ENCODE measurements at places on chromosomes 13 and 19. TPM values are rescaled to one million over a fixed set of nuclear protein-coding genes. Genes with fewer than 3 reads are reported as not detected.

DNA sequence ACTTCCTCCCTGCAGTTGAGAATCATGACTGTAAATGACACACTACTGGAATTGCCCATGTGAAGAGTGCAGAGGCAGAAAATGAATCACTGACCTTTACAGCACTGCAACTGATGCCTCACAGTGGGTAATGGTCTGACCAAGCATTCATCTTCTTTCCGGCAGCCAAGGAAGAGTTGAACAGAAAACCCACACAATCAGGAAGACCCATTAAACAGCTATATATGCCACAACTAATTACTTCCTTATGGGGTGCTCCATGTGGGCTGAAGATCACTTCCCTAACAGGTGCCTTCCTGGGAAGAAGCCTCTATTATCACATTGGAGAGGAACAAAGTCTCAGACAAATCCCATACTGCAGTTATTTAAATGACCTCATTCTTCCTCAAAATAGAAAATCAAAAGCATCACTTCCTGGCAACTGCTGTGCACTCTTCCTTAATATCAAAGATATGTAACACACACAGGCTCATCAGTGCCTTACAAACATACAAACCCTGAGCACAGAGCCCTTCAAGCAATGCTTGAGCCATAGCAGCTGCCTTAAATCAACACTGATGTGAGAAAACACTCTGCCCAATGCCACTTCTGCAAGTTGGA is 45.8 kb downstream of the RUBCNL start:
- no peak for DNase-seq

- no peak for DNase-seq
Measured at GRCh38 chr13:76745261-76746200, 140.7 kb downstream of the KCTD12 start.

- no peak for DNase-seq
Measured at GRCh38 chr13:41916173-41916954, 44.5 kb downstream of the VWA8 start.

GRCh38 chr13:93146584-93147297 is 79.9 kb upstream of the GPC6 start:
- no peak for DNase-seq

- no peak for DNase-seq
Measured at GRCh38 chr13:47409778-47410177, 512.9 kb upstream of the HTR2A start.

GRCh38 chr13:24854311-24854710 is 90.3 kb downstream of the RNF17 start:
- DNase-seq = no peak

DNA sequence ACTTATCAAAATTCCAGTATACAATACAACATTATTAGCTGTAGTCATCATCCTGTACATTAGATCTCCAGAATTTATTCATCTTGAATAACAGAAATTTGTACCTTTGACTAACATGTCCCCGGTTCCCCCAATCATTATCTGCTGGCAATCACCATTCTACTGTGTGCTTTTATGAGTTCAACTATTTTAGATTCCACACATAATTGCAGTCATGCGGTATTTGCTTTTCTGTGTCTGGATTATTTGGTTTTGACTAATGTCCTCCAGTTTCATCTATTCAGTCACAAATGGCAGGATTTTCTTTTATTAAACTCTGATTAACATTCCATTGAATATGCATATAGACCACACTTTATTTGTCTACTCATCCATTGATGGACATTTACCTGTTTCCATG is 530.7 kb upstream of the SLITRK1 start:
- no peak for DNase-seq

GRCh38 chr19:11196406-11197287 is 698 bp downstream of the KANK2 start:
- DNase-seq = no peak

DNA sequence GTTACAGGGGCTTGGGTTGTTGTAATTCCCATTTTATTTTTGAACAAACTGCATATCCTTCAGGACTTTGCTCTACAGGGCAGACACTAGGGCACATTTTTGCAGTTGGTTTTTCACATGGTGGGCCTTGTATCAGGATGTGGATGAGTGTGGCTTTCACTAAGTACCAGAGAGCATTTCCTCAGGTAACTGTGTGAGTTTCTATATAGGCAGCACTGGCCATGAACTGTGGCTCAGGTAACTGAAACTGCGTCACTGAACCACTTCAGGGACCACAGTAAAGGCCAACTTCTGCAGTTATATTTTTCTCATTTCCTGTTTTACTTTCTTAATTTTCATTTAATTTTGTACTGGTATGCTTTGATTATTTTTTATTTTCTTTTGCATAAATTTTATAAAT is 166.5 kb downstream of the ZNF486 start:
- DNase-seq = no peak

- peak; percentile 17 for DNase-seq
Measured at GRCh38 chr19:9054765-9055164, 32.1 kb upstream of the OR1M1 start.

GRCh38 chr13:75079226-75079625 is 402.7 kb downstream of the TBC1D4 start:
- no peak for DNase-seq

DNA sequence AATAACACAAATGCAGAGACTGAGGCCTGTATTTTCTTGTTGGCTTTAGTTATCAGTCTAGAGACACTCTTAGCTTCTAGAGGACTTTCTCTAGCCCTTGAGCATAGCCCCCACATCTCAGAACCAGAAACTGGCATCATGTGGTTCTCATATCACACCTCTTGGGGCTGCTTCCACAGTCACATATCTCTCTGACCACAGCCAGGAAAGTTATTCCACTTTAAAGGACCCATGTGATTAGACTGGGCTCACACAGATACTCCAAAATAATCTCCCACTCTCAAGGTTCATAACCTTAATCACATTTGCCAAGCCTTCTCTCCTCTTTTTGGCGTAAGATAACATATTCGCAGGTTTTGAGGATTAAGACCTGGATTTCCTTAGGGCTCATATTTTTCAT is 846.9 kb upstream of the MIR17HG start:
- DNase-seq = no peak

DNA sequence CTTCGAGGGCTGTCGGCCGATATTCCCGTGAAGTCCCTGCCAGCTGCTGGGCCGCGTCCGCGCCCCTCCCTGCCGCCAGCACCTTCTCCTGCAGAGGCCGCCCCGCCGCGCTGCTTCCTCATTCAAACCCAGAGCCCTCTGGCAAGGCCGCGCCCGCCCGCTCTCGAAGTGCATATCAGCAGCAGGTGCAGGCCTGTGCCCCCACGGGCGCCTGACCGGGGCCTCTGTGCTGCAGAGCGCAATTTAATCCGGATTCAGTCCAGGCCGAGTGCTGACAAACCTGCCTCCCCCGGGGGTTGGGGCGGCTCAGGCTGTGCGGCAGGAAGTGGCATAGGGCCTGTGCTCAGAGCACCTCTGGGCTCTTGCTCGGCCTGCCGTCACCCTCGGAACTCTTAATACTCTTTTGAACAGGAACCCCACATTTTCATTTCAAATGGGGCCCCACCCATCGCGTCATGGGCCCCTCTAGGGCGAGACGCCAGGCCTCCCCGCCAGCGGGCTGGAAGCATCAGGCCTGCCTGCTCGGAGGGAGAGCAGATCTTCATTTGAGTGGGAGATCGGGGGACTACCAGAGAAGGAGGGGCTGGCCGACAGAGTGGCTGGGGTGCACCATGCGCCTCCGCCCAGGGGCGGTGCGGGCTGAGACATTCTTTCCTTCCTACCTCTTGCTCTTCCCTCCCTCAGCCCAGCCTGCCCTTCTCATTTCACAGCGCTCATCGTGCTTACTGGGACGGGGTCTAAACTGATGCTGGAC is 125.7 kb downstream of the TNFRSF19 start:
- no peak for DNase-seq

DNA sequence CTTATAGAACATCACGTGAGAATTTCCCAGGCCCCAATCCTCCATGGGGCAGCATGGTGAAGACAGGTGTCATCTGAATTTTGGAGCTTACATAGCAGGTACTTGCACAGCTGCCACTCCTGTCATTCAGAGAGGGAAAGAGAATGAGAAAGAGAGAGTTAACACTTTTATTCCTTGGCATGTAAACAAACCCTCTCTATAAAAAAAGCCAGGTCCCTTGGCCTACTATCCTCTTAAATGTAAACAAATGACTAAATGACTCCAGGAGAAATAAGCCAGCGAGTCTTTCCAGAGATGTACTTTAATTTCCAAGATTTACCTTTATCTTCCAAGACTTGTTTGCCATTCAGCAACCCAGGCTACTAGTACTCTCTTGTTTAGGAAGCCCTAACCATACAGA is 195.3 kb upstream of the HTR2A start:
- DNase-seq = no peak

DNA sequence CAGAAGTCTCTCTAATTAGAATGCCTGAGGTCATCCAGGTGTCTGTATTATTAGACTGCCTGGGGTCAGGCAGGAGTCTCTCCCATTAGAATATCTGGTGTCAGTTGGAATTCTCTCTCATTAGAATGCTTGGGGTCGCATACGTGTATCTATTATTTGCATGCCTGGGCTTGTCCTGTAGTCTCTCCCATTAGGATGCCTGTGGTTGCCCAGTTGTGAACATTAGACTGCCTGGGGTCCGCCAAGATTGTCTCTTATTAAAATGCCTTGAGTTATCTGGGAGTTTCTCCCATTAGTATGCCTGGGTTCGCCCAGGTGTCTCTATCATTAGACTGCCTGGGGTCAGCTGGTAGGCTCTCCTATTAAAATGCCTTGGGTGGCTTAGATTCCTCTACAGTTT is 1494.7 kb downstream of the UQCRFS1 start:
- no peak for DNase-seq

- DNase-seq = peak; percentile 32
Measured at GRCh38 chr13:41458187-41458760, 924 bp downstream of the RGCC start.

DNA sequence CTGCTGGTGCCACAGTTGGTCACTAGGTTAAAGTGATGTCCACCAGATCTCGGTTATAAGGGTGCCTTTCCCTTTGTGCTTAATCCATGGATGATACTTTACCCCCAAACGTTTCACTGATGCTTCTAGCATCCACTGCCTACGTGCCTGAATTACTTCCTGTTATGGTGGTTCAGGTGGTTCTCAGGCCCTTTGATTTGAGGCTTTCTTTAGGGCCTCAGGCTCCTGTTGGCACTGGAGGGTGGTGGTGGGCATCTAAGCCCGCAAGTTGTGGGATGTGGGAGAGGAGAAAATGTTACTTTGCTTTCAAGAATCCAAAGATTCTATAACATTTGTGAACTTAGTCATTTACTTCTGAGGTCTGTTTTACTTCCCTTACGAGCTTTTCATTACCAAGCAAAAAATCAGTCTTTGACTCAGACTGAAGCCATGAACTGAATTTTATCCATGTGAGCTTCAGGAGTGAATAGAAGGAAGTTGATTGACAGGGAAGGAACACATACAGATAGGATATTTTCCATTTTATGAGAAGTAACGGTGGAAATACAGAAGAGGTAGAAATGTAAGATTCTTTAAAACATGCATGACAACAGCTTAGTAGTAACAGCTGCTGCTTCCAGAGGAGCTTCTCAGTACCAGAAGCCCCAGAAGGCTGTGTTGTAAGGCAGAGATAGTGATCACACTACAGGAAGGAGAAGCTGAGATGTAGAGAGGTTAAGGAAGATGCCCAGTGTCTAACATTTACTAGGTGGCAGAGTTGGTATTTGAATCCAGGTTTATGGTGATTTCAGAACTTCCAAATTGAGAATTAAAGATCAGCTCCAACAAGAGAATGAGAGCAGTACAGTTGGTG is 65.0 kb downstream of the ARHGEF7 start:
- DNase-seq = no peak

DNA sequence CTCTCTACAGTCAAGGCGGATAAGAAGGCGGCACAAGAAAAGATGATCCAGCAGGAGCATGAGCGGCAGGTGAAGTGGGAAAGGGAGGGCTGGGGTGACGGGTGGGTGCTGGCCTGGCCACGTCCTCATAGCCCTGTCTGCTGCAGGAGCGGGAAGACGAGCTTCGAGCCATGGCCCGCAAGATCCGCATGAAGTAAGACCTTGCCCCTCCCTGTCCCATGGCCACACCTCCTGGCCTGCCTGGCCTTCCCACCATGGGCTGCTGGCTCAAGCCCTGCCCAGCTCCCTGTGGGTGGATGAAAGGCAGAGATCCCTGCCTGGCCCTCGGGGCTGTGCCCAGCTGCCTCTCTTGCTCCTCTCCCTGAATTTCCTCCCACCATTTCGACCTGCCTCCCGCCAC is 7.2 kb downstream of the ZNF296 start:
- DNase-seq = no peak

DNA sequence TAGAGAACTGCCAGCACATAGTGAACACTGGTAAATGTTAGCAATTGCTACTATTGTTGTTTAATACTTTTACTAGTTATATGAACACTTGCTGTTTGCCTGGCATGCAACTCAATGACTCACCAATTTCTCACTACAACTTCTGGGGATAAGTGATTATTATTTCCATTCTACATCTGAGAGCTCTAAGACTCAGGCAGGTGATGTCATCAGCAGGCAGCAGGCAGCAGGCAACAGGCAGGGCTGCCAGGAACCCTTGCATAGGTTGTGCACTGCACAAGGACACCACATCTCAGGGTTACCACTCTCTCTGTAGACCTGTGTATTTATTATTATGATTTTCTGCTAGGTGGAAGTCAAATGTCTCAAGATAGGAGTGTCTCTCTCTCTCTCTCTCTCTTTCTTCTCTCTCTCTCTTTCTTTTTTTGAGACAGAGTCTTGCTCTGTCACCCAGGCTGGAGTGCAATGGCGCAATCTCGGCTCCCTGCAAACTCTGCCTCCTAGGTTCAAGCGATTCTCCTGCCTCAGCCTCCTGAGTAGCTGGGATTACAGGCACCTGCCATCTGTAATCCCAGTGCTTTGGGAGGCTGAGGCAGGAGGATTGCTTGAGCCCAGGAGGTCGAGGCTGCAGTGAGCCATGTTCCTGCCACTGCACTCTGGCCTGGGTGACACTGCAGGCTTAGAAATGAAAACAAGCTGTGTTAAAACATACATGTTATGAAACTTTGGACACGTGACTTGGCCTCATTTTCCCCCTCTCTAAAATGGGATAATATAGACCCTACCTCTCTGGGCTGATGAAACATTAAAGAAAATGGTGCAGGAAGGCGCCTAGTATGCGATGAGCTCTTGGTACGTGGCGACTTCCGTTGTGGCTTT is 22.7 kb downstream of the HPN start:
- no peak for DNase-seq

DNA sequence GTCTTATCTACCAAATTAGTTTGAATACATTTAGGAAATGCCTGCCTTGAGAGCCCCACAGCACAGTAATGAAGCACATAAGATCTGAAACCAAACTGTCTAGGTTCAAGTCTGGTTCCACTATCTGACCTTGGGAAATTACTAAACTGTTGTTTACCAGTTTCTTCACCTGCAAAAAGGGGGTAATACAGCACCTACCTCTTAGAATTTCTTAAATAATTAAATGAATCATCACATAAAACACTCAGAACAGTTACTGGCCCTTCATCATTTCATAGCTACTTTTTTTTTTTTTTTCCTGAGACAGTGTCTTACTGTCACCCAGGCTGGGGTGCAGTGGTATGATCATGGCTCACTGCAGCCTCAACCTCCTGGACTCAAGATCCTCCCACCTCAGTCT is 59.6 kb downstream of the USP12 start:
- no peak for DNase-seq

- no peak for DNase-seq
Measured at GRCh38 chr19:5127717-5128116, 158.8 kb downstream of the KDM4B start.

The KIRREL2 gene
- total RNA-seq = not detected

The CNN1 gene
- total RNA-seq = 18.7 TPM

The SHISA7 gene
- not detected for total RNA-seq

The CEACAM20 gene
- total RNA-seq = not detected

The LINGO3 gene
- total RNA-seq = not detected

The NMRK2 gene
- total RNA-seq = not detected

The GPC6 gene
- 1.7 TPM for total RNA-seq

The TMEM238 gene
- 53.0 TPM for total RNA-seq

The CASP14 gene
- 346 TPM for total RNA-seq

The C19orf33 gene
- 385 TPM for total RNA-seq

The TMEM255B gene
- total RNA-seq = 4.8 TPM

The KMT5C gene
- 25.4 TPM for total RNA-seq

All from lower leg skin (tissue), 4 donors.